ENCODE measurements at places on chromosomes 4 and X.

- DNase-seq, result no peak
These were observed 23.1 kb upstream of the TMEM150C start for GRCh38 chr4:82584931-82585330.

DNA sequence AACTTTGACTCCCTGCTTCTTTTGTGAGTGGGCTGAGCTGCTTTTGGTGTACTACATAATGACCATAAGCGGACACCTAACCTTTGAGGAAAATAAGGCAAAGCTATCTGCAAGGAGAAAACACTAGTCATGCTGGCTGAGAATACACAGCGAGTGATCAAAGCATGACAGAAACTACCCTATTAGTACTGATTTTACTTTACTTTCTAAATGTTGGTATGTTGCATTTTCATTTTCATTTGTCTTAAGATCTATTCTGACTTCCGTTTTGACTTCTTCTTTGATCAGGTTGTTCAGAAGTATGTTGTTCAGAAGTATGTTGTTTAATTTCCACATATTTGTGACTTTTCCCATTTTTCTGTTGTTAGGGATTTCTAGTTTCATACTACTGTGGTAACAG lies 361.1 kb downstream of the TRAM1L1 start:
- DNase-seq, result no peak

- DNase-seq, result peak; percentile 69
These were observed 13.7 kb downstream of the DDX60 start for GRCh38 chr4:168304744-168305459.

DNA sequence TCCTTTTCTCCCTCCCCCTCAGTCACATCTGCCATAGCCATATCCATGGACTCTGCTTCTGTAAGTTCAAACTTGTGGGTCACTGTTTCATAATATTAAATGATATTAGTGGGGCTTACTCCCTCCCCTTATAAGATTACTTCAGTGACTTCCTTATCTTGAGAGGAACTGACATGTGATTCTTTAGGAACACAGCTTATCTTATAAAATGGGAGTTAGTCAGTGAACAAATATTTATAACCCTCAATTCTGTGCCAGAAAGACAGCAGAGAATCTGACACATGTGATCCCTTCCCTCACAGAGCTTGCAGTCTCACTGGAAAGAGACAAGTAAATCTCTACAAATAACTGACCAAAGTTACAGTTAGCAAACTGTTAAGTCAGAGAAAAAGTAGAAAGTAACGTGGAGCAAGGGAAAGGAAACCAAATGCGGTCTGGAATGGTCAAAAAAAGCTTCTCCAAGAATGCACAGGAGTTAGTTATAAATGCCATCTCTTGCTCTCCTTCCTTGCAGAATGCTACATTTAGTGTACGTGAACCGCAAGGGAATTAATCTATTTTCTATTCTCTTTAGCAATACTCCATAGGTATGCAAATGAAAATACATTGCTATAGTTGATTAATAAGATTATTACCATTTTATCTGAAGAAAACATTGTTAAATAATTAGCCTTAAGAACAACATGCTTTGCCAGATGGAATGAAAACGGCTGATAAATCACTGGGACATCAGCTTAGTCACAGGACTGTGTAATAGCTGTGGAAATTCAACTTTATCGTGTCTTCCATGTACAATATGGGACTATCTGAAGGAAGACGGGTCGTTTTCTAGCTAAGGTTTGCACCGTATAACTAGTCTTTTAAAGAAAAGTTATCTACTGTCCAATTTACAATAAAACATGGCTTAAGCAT lies 29.0 kb downstream of the SGMS2 start:
- no peak for DNase-seq

- no peak for DNase-seq
These were observed 67.4 kb downstream of the ZNF182 start for GRCh38 chrX:47936224-47936939.

DNA sequence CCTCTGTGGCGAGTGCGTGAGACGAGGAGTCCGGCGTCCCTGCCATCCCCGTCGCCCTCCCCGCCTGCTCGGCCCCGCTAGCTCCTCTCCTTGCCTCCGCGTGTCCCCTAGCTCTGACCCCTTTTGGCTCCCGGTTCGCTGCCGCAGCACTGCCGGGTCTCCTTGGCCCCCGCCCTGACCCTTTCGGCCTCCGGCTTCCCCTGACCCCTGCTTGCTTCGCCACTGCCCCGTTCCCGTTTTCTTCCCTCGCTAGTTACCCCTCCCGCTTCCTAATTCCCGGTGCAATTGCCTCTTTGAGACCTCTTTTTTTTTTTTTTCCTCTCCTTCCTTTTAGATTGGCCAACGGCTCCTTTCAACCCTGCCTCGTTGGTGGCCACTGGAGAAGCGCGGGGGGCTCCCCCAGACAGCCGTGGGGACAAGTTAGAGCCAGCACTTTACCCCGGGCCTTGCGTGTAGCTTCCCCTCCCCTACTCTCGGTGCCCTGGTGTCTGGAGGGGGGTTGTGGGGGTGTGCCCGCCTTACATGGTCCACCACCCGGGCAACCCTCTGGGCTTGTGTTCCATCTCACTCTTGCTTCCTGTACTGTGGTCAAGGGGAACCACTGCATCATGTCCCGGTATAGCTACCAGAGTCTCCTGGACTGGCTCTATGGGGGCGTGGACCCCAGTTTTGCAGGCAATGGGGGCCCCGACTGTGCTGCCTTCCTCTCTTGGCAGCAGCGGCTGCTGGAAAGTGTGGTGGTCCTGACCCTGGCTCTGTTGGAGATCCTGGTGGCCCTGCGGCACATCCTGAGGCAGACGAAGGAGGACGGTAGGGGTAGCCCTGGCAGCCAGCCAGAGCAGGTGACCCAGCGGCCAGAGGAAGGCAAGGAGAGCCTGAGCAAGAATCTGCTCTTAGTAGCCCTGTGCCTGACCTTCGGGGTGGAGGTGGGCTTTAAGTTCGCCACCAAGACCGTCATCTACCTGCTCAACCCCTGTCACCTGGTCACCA lies 548 bp downstream of the TMEM164 start:
- DNase-seq, result no peak

GRCh38 chr4:137032222-137032621 lies 500.1 kb downstream of the PCDH18 start:
- DNase-seq, result peak; percentile 86

DNA sequence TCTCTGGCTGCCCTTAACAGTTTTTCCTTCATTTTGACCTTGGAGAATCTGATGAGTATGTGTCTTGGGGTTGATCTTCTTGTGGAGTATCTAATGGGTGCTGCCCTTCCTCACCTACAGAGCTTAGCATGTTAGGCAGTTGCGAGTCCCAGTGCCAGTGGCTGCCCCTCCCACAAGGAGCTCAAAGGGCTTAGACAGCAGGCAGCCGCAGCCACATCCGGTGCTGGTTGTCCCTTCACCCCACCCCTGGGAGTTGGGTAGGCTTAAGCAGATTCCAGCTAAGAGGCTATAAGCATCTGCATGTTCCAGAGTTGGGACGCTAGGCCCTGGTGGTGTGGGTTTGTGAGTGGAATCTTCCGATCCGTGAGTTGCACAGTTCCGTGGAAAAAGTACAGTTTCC lies 322.1 kb upstream of the ARX start:
- DNase-seq, result no peak

Data from NCI-H2029 (cell line).